Activated T-helper 1 cell treated with anti-CD3 and anti-CD28 coated beads, Interleukin-12 subunit alpha, Interleukin-12 subunit beta, Interleukin-2, Interleukin-4 antibody, amounts not matched to agents 30 ng/mL and 10 ng/mL and 1 ng/mL, durations not matched to agents 14 hours and 24 hours and 36 hours (primary cell): ENCODE measurements at places on chromosomes 7 and 10. TPM values are rescaled to one million over a fixed set of nuclear protein-coding genes. Genes with fewer than 3 reads are reported as not detected.

LBX1 gene
- not detected in 2 replicates for total RNA-seq

DNA sequence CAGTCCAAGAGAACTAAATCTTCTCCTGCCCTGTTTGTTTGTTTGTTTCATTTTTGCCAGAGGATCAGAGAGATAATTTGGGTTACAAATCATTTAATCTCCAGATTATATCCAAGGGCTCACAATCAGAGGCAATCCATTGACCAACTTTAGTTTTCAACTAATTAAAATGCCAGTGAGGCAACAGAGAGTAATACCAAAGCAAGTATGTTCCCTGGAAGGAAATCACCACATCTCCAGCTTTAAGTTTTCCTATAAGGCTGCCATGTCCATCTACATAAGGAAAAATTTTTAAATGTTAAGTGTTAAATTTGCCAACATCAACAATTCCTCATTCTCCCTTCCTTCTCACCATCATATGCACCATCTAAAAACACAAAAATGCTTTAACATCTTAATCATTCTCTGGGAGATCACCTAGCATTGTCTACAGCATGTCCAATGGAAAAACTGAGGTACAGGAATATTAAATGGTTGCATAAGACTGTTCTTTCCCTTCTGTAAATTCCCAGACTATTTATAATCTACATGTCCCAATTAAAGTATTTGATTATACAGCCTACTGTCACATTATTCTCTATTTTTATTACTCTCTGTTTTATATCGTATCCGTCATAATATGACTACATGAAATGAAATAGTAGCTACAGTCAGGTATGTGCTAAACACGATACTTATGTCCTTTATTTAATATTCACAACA, 14.1 kb downstream of the USP54 start:
- H3K4me1 ChIP-seq: no peaks in the 10 kb centered on the region
- no peaks in the 10 kb centered on the region for H3K27me3 ChIP-seq
- no peak for DNase-seq
- H3K36me3 ChIP-seq: no peaks in the 10 kb centered on the region

GRCh38 chr7:116698930-116699721, 27.1 kb downstream of the MET start:
- no peaks in the 10 kb centered on the region for H3K4me1 ChIP-seq
- no peaks in the 10 kb centered on the region for H3K36me3 ChIP-seq
- H3K4me3 ChIP-seq: no peak overlapping the region
- H3K27me3 ChIP-seq: peaks cover 13% of the 10 kb centered on the region

DNA sequence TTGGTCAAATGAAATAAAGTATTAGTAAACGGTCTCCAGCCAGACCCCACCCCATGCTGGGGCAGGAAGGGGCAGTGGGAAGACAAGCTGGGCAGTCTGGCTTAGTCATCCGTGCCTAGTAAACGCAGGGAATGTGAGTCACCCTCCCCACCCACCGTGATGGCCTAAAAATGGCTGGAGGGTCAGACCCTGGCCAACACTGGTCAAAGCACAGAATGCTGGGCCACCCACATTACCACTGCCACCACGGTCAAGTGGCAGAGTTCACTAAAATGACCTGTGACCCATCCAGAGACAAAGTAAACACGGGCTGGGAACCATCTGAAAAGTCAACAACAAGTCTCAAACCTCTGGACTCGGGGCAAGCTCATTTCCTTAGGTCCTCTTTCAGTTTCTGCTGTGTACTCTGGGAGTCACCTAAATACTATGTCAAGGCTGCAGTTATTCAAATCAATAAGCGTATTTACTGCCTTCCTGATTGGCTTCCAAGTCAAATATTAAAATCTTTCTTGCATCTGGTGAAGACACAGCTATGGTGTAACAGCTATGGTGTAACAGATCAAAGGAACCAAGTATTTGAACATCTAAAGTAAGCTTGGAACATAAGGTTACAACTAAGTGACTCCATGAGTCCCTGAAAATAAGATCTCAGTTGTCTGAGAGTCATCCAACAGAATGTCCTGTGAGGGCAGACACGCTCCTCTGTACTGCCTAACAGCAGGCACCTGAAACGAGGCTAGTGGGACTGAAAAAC, 3.0 kb downstream of the ZFAND2A start:
- peak overlapping the region; percentile 7 for H3K4me3 ChIP-seq
- no peak overlapping the region for H3K27ac ChIP-seq
- peaks cover 30% of the 10 kb centered on the region for H3K36me3 ChIP-seq
- no peak for DNase-seq
- peaks cover 28% of the 10 kb centered on the region for H3K4me1 ChIP-seq

DNA sequence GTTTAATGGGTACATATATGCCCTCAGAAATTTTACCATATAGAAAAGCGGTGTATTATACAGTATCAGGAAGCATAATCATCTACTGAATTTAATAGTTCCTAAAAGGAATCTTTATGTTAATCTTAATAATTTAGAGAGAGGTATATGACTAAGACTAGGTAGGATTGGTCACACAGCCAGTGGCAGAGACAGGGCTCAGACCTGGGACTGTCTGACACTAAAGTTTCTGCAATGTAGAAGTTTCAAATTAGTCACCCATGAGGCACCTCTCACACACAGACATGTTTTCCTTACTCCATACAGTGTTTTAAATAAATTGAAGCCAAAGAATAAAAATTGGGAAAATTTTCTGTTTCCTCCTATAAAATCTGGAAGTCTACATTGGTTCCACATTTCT, 72.8 kb upstream of the ADRA2A start:
- H3K36me3 ChIP-seq: peaks cover 8% of the 10 kb centered on the region
- H3K27ac ChIP-seq: no peak overlapping the region
- no peaks in the 10 kb centered on the region for H3K27me3 ChIP-seq
- H3K4me1 ChIP-seq: no peaks in the 10 kb centered on the region

- no peak overlapping the region for H3K27ac ChIP-seq
- H3K4me1 ChIP-seq: no peaks in the 10 kb centered on the region
- DNase-seq: no peak
- peaks cover 13% of the 10 kb centered on the region for H3K27me3 ChIP-seq
Measured at GRCh38 chr10:15444105-15445005, 73.3 kb upstream of the FAM171A1 start.
